ENCODE measurements at places on chromosomes 5 and 9. TPM values are rescaled to one million over a fixed set of nuclear protein-coding genes. Genes with fewer than 3 reads are reported as not detected.

Gene SPATA31D4
- polyA plus RNA-seq = not detected

Gene NME5
- polyA plus RNA-seq = 17.0 TPM

Gene EGFL7
- 12.5 TPM for polyA plus RNA-seq

Gene C5orf46
- polyA plus RNA-seq = not detected

Gene PPP3R2
- polyA plus RNA-seq = not detected

Gene GRIA1
- polyA plus RNA-seq = 59.6 TPM

Gene GGTA1
- polyA plus RNA-seq = not detected

Gene AGTPBP1
- polyA plus RNA-seq = 90.7 TPM

Gene BRINP1
- polyA plus RNA-seq = 20.3 TPM

Gene FAM78A
- polyA plus RNA-seq = 0.47 TPM

Gene RANBP6
- polyA plus RNA-seq = 47.6 TPM

Gene RASGEF1C
- polyA plus RNA-seq = 5.3 TPM

Gene ANKRD55
- polyA plus RNA-seq = 22.1 TPM

Gene FBP2
- not detected for polyA plus RNA-seq

Gene C9orf43
- polyA plus RNA-seq = not detected

Gene CHD1
- 62.7 TPM for polyA plus RNA-seq

Gene SPINK1
- not detected for polyA plus RNA-seq

Gene SCGB3A2
- polyA plus RNA-seq = not detected

Gene PDZD2
- 4.0 TPM for polyA plus RNA-seq

Gene GAS1
- polyA plus RNA-seq = 1.6 TPM

Gene HMMR
- 2.6 TPM for polyA plus RNA-seq

Gene PRUNE2
- 9.7 TPM for polyA plus RNA-seq

Gene C8G
- polyA plus RNA-seq = not detected

Gene KCTD16
- polyA plus RNA-seq = 7.2 TPM

Gene LAMC3
- polyA plus RNA-seq = 0.04 TPM

Gene SMIM33
- polyA plus RNA-seq = not detected
